ENCODE measurements at places on chromosomes 16 and 17.

GRCh38 chr16:79349803-79350202 lies 250.7 kb downstream of the MAF start:
- no peak for DNase-seq

DNA sequence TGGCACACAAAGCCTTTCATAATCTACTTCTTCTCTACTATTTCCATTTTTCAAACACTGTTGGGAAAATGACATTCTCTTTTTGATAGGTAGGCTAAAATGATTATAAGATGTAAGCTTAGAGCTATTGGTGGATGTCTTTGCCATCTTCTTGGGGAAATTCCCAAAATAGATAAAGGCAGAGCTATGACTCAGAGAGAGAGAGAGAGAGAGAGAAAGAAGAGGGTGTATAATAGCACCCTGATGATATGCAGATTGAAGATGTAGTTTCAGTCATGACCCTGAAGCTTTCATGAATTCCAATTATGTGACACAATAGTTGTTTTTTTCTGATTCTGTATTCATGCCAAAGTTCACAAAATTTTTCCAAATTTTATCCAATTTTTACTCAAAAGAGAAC lies 529.1 kb downstream of the HS3ST4 start:
- no peak for DNase-seq

- no peak for DNase-seq
These were observed 610 bp downstream of the C16orf74 start for GRCh38 chr16:85750146-85750826.

- no peak for DNase-seq
These were observed 12.4 kb downstream of the CSF3 start for GRCh38 chr17:40027614-40028012.

DNA sequence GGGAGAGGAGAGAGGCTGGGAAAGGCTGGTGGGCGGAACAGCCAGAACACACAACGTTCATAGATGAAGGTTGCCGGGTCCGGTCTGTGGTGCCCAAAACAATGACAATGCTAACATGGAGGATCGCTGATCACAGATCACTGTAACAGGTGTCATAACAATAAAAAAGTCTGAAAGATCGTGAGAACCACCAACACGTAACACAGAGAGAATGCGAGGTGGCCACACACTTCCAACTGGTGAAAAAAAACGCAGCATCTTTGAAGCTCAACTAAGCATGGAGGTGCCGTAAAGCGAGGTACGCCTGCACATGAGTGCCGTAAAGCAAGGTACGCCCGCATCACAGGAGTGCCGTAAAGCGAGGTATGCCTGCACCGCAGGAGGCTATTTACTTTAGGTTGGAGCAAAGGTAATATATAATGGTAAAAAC lies 42.3 kb downstream of the ABR start:
- DNase-seq, result no peak
